Stomach (tissue), 19 donors: ENCODE measurements at places on chromosomes 2 and 18. TPM values are rescaled to one million over a fixed set of nuclear protein-coding genes. Genes with fewer than 3 reads are reported as not detected.
A peak's percentile ranks its signal among the peaks of the same experiment; 100 is the strongest.

- no peaks in the 10 kb centered on the region for H3K36me3 ChIP-seq
- H3K4me1 ChIP-seq, result peaks cover 6% of the 10 kb centered on the region
- no peak for DNase-seq
- no peak overlapping the region for H3K4me3 ChIP-seq
Measured at GRCh38 chr2:230678451-230678850, 34.2 kb upstream of the CAB39 start.

- no peak overlapping the region for H3K4me3 ChIP-seq
- H3K27me3 ChIP-seq, result no peaks in the 10 kb centered on the region
- peak overlapping the region; percentile 21 for H3K27ac ChIP-seq
- DNase-seq, result no peak
Measured at GRCh38 chr2:72562451-72563153, 263.2 kb downstream of the EXOC6B start.

Gene SERPINB12
- total RNA-seq, result not detected

DNA sequence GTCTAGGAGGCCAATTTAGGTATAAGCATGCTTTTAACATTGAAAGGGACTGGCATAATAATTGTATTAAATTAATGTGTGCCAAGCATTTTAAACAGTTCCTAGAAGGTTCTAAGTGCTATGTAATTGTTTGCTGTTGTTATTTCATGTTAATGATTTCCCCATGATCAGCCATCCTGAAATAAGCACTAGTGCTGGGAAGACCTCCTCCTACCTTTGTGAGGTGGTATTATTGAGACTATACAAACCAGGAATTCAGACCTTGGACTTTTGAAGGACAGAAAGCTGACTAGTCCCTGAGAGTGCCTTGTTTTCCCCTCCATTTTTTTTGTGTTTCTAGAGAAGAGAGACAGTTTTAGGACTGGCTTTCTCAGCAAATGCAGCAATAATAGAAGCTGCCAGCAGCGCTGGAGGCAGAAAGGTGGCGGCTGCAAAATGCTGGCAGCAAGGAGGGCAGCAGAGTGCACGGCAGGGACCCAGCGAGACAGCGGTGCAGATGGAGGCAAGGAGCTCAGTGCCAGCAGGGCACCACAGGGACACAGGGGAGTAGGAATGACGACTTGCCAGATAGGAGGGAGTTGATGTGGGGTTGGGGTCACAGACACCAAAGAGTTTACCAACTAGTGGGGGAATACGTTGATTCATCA, 25.3 kb downstream of the NABP1 start:
- no peaks in the 10 kb centered on the region for H3K36me3 ChIP-seq
- no peak overlapping the region for H3K4me3 ChIP-seq
- no peak overlapping the region for H3K27ac ChIP-seq
- no peaks in the 10 kb centered on the region for H3K4me1 ChIP-seq

GRCh38 chr2:198213253-198213652, 408.9 kb downstream of the PLCL1 start:
- no peaks in the 10 kb centered on the region for H3K27me3 ChIP-seq
- no peak overlapping the region for H3K27ac ChIP-seq
- H3K4me3 ChIP-seq, result no peak overlapping the region
- no peaks in the 10 kb centered on the region for H3K36me3 ChIP-seq
- no peaks in the 10 kb centered on the region for H3K4me1 ChIP-seq

Gene NETO1
- not detected for total RNA-seq

Gene ATP8B1
- total RNA-seq, result 155 TPM

DNA sequence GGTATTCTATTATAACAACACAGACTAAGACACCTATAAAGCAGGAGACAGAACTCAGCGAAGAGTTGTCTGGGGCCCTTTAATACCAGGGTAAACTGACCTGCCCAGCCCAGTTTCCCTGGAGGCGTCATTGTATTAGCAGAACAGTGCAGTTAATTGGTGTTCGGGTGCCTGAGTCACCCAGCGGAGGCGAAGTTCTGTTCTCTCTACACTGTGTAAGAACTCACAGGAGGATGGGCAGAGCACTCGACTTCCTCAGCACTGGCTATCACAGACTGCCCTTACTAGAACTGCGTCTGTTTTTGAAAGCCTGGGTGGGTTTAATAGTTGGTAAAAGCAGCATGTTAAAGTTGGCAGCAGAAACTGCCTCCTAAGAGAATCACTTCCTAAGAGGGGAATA, 106.5 kb upstream of the ATP8B1 start:
- peaks cover 1% of the 10 kb centered on the region for H3K4me1 ChIP-seq
- H3K27ac ChIP-seq, result no peak overlapping the region

- no peak for DNase-seq
- H3K36me3 ChIP-seq, result no peaks in the 10 kb centered on the region
- H3K27ac ChIP-seq, result no peak overlapping the region
- H3K27me3 ChIP-seq, result no peaks in the 10 kb centered on the region
- H3K4me3 ChIP-seq, result no peak overlapping the region
Measured at GRCh38 chr2:221455214-221455613, 116.9 kb downstream of the EPHA4 start.

Gene RGPD3
- 0.55 TPM for total RNA-seq

Gene POMC
- total RNA-seq, result 0.89 TPM

Gene SLC19A3
- total RNA-seq, result 1.7 TPM

DNA sequence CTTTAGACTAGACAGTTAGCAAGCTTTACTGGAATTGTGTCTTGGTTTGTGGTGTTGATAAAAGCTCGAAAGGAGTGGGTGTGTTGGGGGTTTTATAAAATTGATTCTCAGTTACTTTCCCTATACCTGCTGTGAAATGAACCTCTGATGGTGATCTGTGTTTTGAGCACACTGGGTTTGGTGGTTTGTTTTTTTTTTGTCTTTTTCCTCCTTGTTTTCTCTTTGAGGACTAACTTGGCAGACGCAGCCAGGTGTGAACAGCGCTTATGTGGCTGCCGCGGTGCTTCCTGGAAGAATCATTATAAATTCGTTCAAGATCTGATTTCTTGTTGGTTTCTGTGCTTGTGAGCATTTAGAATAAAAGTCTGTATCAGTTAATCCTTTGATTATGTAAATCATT, 28.5 kb downstream of the GRHL1 start:
- H3K4me1 ChIP-seq, result peaks cover 29% of the 10 kb centered on the region
- H3K27me3 ChIP-seq, result no peaks in the 10 kb centered on the region
- no peaks in the 10 kb centered on the region for H3K36me3 ChIP-seq
- DNase-seq, result no peak

GRCh38 chr18:60554967-60555366, 182.4 kb upstream of the MC4R start:
- H3K36me3 ChIP-seq, result no peaks in the 10 kb centered on the region
- no peaks in the 10 kb centered on the region for H3K27me3 ChIP-seq
- DNase-seq, result no peak
- no peaks in the 10 kb centered on the region for H3K4me1 ChIP-seq
